Stimulated activated effector memory CD8-positive, alpha-beta T cell treated with anti-CD3 and anti-CD28 coated beads, Interleukin-12 subunit alpha, Interleukin-12 subunit beta, amount 100 ng/mL, for 72 hours (primary cell): ENCODE measurements at places on chromosomes 4 and X.

GRCh38 chr4:185735866-185736400, 76.1 kb downstream of the SORBS2 start:
- DNase-seq, result no peak

GRCh38 chr4:143360838-143361625, 24.4 kb downstream of the GAB1 start:
- DNase-seq, result no peak

- DNase-seq, result no peak
Measured at GRCh38 chrX:51894697-51895336, 1.4 kb downstream of the MAGED1 start.

- no peak for DNase-seq
Measured at GRCh38 chrX:103017542-103017941, 46.4 kb downstream of the BEX1 start.

GRCh38 chrX:38192007-38192810, 28.5 kb downstream of the SRPX start:
- no peak for DNase-seq

- no peak for DNase-seq
Measured at GRCh38 chrX:20418379-20419150, 151.9 kb upstream of the RPS6KA3 start.

GRCh38 chrX:79133904-79134303, 10.6 kb upstream of the GPR174 start:
- DNase-seq, result no peak

DNA sequence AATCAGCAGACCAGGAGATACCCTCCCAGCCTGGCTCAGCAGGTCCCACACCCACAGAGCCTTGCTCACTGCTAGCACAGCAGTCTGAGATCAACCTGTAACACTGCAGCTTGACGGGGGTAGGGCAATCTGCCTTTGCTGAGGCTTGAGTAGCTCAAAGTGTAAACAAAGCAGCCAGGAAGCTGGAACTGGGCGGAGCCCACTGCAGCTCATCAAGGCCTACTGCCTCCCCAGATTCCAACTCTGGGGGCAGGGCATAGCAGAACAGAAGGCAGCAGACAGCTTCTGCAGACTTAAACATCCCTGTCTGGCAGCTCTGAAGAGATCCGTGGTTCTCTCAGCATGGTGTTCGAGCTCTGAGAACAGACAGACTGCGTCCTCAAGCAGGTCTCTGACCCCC, 15.1 kb upstream of the GABRA2 start:
- DNase-seq, result no peak

GRCh38 chr4:183416879-183417755, 27.3 kb upstream of the CDKN2AIP start:
- no peak for DNase-seq

- no peak for DNase-seq
Measured at GRCh38 chrX:54446084-54446483, 5.9 kb downstream of the TSR2 start.
